ENCODE measurements at places on chromosomes 3 and 15.
A peak's percentile ranks its signal among the peaks of the same experiment; 100 is the strongest.

DNA sequence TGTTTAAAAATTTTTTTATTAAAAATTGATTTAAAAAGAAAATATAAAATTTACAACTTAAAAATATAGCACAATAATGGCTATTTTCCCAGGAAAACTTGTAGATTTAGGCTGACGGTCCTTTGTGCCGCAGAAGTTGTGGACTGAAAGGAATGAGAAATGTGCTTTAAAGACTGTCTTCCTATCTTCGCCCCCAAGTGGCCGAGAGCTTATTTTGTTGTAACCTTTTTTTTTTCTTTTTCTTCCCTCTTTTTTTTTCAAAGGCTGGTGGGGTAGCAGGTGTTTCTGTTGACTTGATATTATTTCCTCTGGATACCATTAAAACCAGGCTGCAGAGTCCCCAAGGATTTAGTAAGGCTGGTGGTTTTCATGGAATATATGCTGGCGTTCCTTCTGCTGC is 15.5 kb downstream of the SLC25A26 start:
- DNase-seq: peak; percentile 8

GRCh38 chr15:83066034-83066733 is 868 bp downstream of the BTBD1 start:
- DNase-seq: peak; percentile 18

DNA sequence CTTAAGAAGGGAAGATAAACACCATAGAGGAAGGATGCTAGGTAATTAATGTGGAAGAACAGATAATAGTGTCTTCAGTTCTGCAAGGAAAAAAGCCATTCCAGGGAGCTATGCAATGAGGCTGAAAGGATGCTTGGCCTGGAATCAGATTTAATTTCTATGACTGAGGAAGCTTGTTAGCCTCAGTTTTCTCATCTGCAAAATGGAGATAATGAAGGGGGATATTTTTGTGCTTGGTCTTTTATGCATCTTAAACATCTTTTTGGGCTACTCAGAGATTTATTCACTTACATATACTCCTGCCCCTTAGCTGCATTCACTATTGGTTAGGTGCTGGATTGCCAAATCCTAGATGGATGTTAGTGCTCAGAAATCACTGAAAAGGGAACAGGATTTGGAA is 16.7 kb downstream of the DNAJB11 start:
- DNase-seq: no peak

DNA sequence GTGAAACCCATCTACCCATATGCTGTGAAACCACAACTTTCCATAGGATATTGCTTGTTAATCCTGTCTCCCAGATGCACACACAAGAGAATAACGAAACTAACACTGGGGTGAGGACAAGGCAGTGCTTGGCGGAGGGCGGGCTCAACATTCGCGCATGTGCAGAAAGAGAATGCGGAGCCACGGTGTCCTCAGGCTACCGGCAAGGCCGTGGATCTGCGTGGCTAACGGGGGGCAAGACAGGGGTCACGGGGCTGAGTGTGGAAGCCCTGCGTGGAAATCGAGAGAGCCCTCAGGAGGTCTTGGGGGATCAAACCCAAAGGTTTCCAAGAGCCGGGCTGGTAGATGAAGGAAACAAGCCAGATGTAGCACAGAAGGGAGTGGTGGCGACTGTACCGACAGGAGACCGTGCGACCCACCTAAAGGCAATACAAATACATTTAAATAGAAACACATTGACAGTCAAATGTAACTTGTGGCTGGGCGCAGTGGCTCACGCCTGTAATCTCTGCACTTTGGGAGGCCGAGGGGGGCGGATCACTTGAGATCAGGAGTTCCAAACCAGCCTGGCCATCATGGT is 48.5 kb upstream of the TRA2B start:
- no peak for DNase-seq

DNA sequence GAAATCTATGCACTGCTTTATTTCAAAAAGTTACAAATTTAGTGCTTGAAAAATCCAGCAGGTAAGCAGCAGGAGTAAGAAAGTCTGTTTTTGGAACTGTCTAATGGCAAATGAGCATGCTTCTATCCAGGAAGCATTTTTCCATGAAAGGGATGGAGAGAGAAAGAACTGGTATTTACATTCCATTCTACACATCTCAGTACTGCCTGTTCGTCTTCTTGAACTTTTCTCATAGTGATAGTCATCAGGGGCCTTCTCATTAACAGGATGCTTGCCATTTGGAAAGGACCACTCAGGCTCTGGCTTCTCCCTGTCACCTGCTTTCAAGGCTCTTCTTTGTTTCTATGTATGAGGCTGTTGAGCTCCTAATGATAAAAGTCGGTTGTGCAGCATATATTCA is 267.3 kb upstream of the IL12A start:
- DNase-seq: no peak

- DNase-seq: no peak
These were observed 15.7 kb downstream of the EMC4 start for GRCh38 chr15:34240537-34240936.

- no peak for DNase-seq
These were observed 8.3 kb downstream of the MINAR1 start for GRCh38 chr15:79440355-79440908.

GRCh38 chr3:12628813-12629212 is 35.1 kb downstream of the RAF1 start:
- no peak for DNase-seq

DNA sequence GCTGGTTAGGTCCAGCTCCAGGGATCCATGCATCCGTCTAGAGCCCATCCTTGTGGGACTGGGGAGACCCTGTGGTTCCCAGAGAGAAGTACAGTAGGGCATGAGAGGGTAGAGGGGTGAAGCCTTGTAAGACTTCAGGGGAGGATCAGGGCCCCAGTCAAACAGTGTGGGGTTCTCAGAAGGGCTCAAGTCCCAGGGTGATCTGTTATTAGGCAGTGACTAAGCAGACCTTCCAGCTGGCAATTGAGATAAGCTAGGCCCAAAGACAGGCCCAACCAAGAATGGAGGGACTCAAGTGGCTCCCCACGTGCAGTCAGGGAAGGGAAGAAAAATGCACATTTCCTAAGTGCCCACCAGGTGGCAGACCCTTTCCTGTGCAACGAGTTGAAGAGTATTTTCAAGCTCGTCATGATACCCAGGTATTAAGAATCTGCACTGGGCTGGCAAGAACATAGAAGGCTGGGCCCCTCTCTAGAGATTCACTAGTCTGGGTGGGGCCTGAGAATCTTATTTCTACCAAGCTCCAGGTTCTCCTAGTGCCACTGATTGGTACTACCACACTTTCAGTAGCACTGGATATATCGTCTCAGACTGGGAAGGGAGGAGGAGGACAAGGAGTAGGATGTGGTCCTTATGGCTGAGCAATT is 240.8 kb downstream of the NR1D2 start:
- DNase-seq: peak; percentile 41

Measured in nephron progenitor cell (in vitro differentiated cells).